ENCODE measurements at places on chromosomes 1 and 21. TPM values are rescaled to one million over a fixed set of nuclear protein-coding genes. Genes with fewer than 3 reads are reported as not detected.

EVA1B gene
- total RNA-seq: 5.8 TPM

PROK1 gene
- not detected for total RNA-seq

B3GALT6 gene
- total RNA-seq: 32.4 TPM

ARHGEF11 gene
- total RNA-seq: 19.0 TPM

FCRL4 gene
- total RNA-seq: not detected

ADCY10 gene
- 0.13 TPM for total RNA-seq

AGBL4 gene
- total RNA-seq: 0.10 TPM

CATSPERE gene
- 0.06 TPM for total RNA-seq

C1orf141 gene
- not detected for total RNA-seq

CD160 gene
- total RNA-seq: not detected

CD101 gene
- 2.3 TPM for total RNA-seq

FCAMR gene
- total RNA-seq: not detected

HES3 gene
- not detected for total RNA-seq

SLFNL1 gene
- total RNA-seq: 0.18 TPM

GUCA2B gene
- total RNA-seq: not detected

ANGPTL3 gene
- total RNA-seq: not detected

HPCAL4 gene
- 0.53 TPM for total RNA-seq

ERMAP gene
- total RNA-seq: 2.9 TPM

SEMA4A gene
- total RNA-seq: 1.2 TPM

SPRR2B gene
- total RNA-seq: not detected

PLEKHA6 gene
- 1.5 TPM for total RNA-seq

SWT1 gene
- total RNA-seq: 5.0 TPM

LCE1D gene
- not detected for total RNA-seq

SLC45A1 gene
- total RNA-seq: 2.8 TPM

GABRD gene
- total RNA-seq: not detected

GPR153 gene
- 58.2 TPM for total RNA-seq
